ENCODE measurements at places on chromosomes 12 and 14. TPM values are rescaled to one million over a fixed set of nuclear protein-coding genes. Genes with fewer than 3 reads are reported as not detected.

- no peaks in the 10 kb centered on the region for H3K36me3 ChIP-seq
- H3K27ac ChIP-seq: no peak overlapping the region
- no peaks in the 10 kb centered on the region for H3K27me3 ChIP-seq
- no peak overlapping the region for H3K4me3 ChIP-seq
Observed at GRCh38 chr14:51342226-51342625, 102.2 kb downstream of the TMX1 start.

- H3K36me3 ChIP-seq: no peaks in the 10 kb centered on the region
- no peak overlapping the region for H3K27ac ChIP-seq
- no peaks in the 10 kb centered on the region for H3K4me1 ChIP-seq
- peak; percentile 30 for DNase-seq
Observed at GRCh38 chr14:79077096-79077495, 906.9 kb downstream of the NRXN3 start.

GRCh38 chr14:95477411-95478269, 38.8 kb downstream of the SYNE3 start:
- peaks cover 20% of the 10 kb centered on the region for H3K4me1 ChIP-seq
- peaks cover 6% of the 10 kb centered on the region for H3K36me3 ChIP-seq
- peak overlapping the region; percentile 45 for H3K27ac ChIP-seq
- DNase-seq: no peak

C1R gene
- 83.1 TPM for total RNA-seq

DNA sequence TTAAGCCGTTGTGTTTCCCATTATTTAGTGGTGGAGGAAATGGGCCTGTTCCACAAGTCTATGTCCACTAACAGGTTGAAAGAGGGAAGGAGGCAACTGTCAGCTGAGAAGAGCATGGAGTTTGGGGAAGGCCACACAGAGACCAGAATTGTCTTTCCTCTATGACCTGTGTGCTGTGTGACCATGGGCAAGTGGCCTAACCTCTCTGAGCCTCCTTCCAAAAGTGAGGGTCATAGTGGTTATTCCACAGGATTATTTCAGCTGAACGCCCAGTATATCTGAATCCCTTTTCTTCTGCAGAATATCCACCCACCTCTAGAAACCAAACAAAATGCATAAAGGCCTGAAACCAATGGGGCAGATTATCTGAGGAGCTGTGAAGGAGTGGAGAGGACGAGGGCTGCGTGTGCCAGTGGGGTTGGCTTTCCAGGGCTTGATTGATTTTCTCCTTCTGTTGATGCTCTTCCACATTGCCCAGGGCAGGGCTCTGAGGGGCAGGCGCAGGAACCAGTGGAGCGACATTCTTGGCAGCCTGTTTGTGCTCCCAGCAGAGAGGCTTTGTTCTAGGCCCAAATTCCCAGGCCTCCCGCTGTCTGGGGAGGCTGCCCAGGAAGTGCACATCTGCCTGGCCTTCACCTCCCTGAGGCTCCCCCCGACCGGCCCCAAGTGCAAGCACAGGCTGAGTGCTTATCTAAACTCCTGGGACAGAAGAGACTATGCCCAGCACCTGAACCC, 452.7 kb downstream of the BCL11B start:
- no peaks in the 10 kb centered on the region for H3K27me3 ChIP-seq
- H3K27ac ChIP-seq: no peak overlapping the region
- H3K4me3 ChIP-seq: no peak overlapping the region

FITM1 gene
- 0.77 TPM for total RNA-seq

TMEM52B gene
- 0.83 TPM for total RNA-seq

ZC2HC1C gene
- total RNA-seq: 4.5 TPM

GRCh38 chr14:94659256-94659655, 47.1 kb downstream of the SERPINA3 start:
- no peaks in the 10 kb centered on the region for H3K27me3 ChIP-seq
- H3K4me1 ChIP-seq: no peaks in the 10 kb centered on the region
- H3K27ac ChIP-seq: no peak overlapping the region

CCDC177 gene
- total RNA-seq: 2.4 TPM

DNA sequence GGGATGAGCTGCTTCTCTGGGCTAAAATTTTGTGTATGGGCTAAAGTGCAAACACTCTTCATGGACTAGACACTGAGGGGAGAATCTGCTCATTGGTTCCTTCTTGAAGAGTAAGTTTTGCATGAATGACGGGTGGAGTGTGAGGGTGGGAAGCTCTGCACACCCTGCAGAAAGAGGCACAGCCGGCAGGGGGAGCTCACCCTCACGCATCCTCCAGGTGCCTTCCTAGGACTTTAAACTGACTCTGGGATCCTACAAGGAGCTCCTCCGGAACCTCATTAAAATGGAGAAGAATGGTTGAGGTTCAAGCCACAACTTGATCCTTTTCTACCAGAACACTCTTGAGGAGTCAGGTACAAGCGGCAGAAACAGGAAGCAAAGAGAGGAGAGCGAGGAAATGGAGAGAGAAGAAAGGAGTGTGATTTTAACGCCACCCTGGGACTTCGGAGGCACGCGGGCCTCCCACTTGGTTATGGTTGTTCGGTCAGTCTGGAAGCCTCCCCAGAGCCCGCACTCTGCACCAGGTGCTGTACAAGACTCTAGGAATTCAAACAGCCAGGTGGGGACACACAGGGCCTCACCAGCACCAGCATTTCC, 87.5 kb downstream of the SETD3 start:
- no peak overlapping the region for H3K27ac ChIP-seq
- peaks cover 9% of the 10 kb centered on the region for H3K4me1 ChIP-seq
- peaks cover 17% of the 10 kb centered on the region for H3K36me3 ChIP-seq
- H3K4me3 ChIP-seq: no peak overlapping the region

HOXC9 gene
- 14.2 TPM for total RNA-seq

GRCh38 chr14:73091044-73091443, 32.7 kb downstream of the RBM25 start:
- H3K4me3 ChIP-seq: no peak overlapping the region
- H3K36me3 ChIP-seq: peaks cover 48% of the 10 kb centered on the region
- DNase-seq: no peak
- no peak overlapping the region for H3K27ac ChIP-seq
- no peaks in the 10 kb centered on the region for H3K27me3 ChIP-seq

GRCh38 chr14:61589691-61590581, 105.4 kb upstream of the HIF1A start:
- H3K27ac ChIP-seq: no peak overlapping the region
- no peaks in the 10 kb centered on the region for H3K36me3 ChIP-seq
- no peak for DNase-seq
- H3K27me3 ChIP-seq: no peaks in the 10 kb centered on the region
- no peak overlapping the region for H3K4me3 ChIP-seq

- H3K27me3 ChIP-seq: no peaks in the 10 kb centered on the region
- no peak overlapping the region for H3K4me3 ChIP-seq
- DNase-seq: no peak
- H3K27ac ChIP-seq: no peak overlapping the region
- peaks cover 17% of the 10 kb centered on the region for H3K4me1 ChIP-seq
Observed at GRCh38 chr12:132766380-132767085, 4.9 kb upstream of the ANKLE2 start.

GRCh38 chr14:100747736-100748135, 21.0 kb downstream of the DLK1 start:
- H3K4me3 ChIP-seq: no peak overlapping the region
- H3K4me1 ChIP-seq: no peaks in the 10 kb centered on the region
- DNase-seq: no peak
- no peaks in the 10 kb centered on the region for H3K27me3 ChIP-seq
- no peaks in the 10 kb centered on the region for H3K36me3 ChIP-seq
- no peak overlapping the region for H3K27ac ChIP-seq

DNA sequence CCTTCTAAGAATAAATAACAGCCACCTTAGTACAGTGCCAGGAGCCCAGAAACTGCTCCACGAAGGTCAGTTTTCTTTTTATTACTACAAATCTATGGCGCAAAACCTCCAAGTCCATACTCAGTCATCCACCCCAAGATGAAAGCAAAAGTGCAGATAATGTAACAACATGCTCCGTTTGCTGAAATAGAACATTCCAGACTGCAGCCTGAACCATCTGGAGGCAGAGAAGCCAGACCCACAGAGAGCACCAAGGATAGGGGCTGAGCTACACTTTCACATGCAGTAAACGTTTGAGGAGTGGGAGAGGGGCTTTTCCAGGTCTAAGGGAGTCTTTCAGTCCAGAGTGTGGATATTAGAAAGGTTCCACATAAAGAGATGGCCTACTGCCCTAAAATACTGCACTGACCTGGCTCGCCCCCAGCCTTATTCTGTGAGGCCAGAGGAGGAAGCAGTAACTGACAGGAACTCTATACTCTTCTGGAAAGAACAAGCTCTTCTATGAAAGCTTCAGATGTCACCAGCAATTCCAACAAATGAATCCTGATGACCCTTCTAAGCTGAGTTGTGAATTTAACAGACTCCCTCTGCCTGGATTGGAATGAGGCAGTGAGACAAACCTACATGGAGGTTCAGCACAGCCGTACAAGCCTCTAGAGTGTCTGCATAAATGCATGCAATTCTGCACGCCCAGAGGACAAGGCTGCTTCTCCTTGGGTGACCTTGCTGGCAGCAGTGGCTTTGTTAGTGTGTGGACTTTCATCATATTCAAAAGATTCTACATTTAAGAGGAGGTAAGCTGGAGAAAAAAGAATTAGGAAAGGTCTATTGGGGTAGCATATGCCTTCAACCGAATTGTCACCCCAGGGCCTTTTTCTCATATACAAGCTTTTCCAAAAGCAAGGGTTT, 153.9 kb upstream of the EGLN3 start:
- H3K4me3 ChIP-seq: no peak overlapping the region
- no peak for DNase-seq
- no peaks in the 10 kb centered on the region for H3K4me1 ChIP-seq
- no peaks in the 10 kb centered on the region for H3K27me3 ChIP-seq
- H3K27ac ChIP-seq: no peak overlapping the region
- no peaks in the 10 kb centered on the region for H3K36me3 ChIP-seq

- no peaks in the 10 kb centered on the region for H3K27me3 ChIP-seq
- no peak overlapping the region for H3K27ac ChIP-seq
- DNase-seq: no peak
- H3K4me3 ChIP-seq: no peak overlapping the region
- no peaks in the 10 kb centered on the region for H3K36me3 ChIP-seq
Observed at GRCh38 chr14:54582334-54582733, 15.4 kb downstream of the SAMD4A start.

GRCh38 chr14:20377171-20377570, 33.7 kb downstream of the PARP2 start:
- H3K4me3 ChIP-seq: no peak overlapping the region
- H3K4me1 ChIP-seq: no peaks in the 10 kb centered on the region
- DNase-seq: no peak
- H3K36me3 ChIP-seq: peaks cover 92% of the 10 kb centered on the region

GRCh38 chr14:81594012-81594411, 60.4 kb upstream of the SEL1L start:
- peak overlapping the region; percentile 33 for H3K27ac ChIP-seq
- H3K27me3 ChIP-seq: no peaks in the 10 kb centered on the region

DNA sequence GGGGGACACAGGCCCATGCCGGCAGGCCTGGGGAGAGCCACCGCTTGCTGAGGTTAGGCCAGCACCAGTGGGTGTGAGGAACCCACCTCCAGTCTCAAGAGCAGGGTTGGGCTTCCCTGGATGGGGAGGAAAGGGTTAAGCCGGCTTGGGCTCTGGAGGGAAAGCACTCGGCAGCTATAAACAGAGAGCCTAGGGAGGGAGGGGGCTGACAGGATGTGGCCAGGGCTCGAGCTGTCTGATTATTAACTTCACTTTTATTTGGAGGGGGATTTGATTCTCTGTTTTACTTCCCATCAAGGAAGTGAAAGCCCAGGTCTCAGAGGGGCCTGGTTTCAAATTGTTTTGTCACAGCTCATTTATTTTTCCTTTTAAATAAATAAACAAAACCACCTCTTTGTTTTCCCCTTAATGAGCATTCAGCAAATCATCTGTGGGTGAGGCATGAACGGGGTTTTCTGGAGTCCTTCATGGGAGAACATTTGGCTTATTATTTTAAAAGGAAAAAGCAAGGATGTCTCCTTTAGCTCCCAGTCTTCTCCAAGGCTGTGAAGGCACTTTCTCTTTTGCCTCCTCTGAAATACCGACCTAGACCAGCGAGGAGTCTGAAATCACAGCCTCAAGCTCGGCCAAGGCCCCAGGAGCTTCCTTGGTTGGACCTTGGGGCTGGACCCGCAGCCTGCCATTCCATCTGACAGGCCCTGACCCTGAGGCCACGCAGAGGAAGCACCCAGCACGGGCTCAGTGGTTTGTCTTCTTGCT, 21.9 kb upstream of the ZFP36L1 start:
- peak overlapping the region; percentile 14 for H3K4me3 ChIP-seq
- DNase-seq: no peak
- peak overlapping the region; percentile 98 for H3K27ac ChIP-seq
- H3K27me3 ChIP-seq: no peaks in the 10 kb centered on the region
- peaks cover 2% of the 10 kb centered on the region for H3K36me3 ChIP-seq

DNA sequence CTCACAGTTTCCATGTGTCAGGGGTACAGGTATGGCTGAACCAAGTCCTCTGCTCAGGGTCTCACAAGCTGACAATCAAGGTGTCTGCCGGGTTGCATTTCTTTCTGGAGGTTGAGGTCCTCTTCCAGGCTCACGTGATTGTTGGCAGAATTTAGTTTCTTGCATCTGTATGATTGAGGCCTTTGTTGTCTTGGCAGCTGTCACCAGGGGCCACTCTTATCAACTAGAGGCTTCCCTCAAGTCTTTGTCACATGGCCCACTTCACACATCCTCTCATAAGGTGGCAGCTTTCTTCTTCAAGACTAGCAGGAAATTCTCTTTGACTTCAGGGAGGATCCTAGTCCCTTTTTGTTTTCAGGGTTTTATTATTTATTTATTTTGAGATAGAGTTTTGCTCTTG, 46.0 kb upstream of the FOS start:
- H3K36me3 ChIP-seq: no peaks in the 10 kb centered on the region
- no peak for DNase-seq
- H3K27ac ChIP-seq: no peak overlapping the region
- peaks cover 18% of the 10 kb centered on the region for H3K4me1 ChIP-seq

DNA sequence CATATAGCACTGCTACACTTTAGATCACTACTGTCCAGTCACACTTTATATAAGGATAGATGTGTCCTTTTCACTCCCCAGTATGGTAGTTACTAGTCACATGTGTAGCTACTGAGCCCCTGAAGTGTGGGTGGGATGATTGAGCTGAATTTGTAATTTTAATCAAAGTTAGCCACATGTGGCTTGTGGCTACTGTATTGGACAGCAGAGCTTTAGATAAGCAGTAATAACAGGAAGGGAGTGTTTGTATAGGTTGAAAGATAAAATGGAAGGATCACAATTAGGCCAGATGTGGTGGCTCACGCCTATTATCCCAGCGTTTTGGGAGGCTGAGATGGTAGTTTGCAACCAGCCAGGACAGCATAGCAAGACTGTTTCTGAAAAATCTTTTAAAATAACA, 23.5 kb downstream of the NAA30 start:
- H3K4me3 ChIP-seq: no peak overlapping the region
- H3K27ac ChIP-seq: no peak overlapping the region
- H3K27me3 ChIP-seq: no peaks in the 10 kb centered on the region
- no peak for DNase-seq
- no peaks in the 10 kb centered on the region for H3K4me1 ChIP-seq

GRCh38 chr14:53450871-53451270, 297.7 kb upstream of the DDHD1 start:
- H3K36me3 ChIP-seq: no peaks in the 10 kb centered on the region
- H3K27ac ChIP-seq: no peak overlapping the region
- no peaks in the 10 kb centered on the region for H3K27me3 ChIP-seq
- H3K4me1 ChIP-seq: no peaks in the 10 kb centered on the region

GRCh38 chr12:74538491-74539258, 1.0 kb downstream of the ATXN7L3B start:
- H3K4me1 ChIP-seq: peaks cover 14% of the 10 kb centered on the region
- H3K27ac ChIP-seq: peak overlapping the region; percentile 89
- DNase-seq: no peak
- H3K4me3 ChIP-seq: peak overlapping the region; percentile 85
